ENCODE measurements at places on chromosomes 7 and 10.

- no peak for DNase-seq
Observed at GRCh38 chr10:18144928-18145327, 4.7 kb downstream of the CACNB2 start.

GRCh38 chr7:142463401-142463850, 205.6 kb upstream of the PRSS58 start:
- DNase-seq, result no peak

GRCh38 chr7:151132461-151133205, 34.9 kb downstream of the GBX1 start:
- DNase-seq, result no peak

DNA sequence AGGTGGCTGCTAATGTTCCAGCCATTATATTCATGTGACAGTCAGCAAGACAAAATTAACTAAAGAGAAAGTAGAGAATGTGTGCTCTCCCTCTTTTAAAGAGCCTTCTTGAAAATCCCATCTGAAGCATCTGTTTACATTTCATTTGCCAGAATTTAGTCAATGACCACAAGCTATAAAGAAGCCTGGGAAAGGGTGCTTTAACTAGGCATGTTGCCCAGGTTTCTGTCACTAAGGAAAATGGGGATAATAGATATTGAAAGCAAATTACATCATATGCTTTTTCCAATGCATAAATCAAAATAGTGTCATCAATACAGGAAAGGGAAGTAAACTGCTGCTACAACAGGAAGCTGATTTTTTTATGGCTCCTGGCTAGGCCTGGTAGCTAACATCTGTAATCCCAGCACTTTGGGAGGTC, 67.7 kb downstream of the ELAPOR2 start:
- DNase-seq, result no peak

GRCh38 chr7:22561321-22561811, 61.4 kb upstream of the STEAP1B start:
- DNase-seq, result no peak

GRCh38 chr7:112007185-112007584, 199.0 kb downstream of the DOCK4 start:
- no peak for DNase-seq

- no peak for DNase-seq
Observed at GRCh38 chr10:122995936-122996335, 12.7 kb downstream of the IKZF5 start.

DNA sequence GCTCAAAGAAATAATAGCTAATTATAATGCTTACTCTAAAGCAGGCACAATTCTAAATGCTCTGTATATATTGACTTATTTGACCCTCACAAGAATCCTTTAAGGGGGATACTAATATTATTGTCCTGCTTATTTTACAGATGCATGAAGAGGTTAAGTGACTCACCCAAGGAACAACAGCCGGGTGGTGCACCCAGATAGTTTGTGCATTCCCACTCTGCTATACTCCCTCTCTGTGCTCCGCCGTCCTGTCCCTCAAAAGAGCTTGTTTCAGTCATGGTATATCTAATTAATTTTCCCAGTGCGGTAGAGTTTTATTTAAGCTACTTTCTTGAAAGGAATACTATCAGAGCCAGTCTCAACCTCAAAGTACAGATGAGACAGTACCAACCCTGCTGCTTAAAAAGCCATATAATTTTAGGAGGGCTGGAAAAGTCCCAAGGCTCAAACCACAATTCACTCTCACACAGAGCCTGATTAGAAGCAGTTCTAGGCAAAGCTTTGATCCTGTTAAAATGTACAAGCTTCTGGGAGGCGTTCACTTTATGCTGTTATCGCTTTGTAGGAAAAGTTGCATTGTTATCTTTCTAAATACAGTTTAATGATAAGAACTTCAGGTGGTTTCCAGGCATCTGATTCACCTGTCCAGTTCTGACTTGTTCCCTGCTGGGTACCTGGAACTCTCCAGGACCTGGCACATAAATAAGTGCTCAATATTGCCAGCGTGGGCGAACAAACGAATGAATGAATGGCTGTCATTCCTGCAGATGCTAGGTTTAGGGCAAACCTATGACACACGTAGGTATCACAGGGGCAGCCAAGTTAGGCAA, 261.5 kb upstream of the KLF14 start:
- DNase-seq, result no peak

- DNase-seq, result no peak
Observed at GRCh38 chr10:118692872-118693271, 61.9 kb downstream of the CACUL1 start.

DNA sequence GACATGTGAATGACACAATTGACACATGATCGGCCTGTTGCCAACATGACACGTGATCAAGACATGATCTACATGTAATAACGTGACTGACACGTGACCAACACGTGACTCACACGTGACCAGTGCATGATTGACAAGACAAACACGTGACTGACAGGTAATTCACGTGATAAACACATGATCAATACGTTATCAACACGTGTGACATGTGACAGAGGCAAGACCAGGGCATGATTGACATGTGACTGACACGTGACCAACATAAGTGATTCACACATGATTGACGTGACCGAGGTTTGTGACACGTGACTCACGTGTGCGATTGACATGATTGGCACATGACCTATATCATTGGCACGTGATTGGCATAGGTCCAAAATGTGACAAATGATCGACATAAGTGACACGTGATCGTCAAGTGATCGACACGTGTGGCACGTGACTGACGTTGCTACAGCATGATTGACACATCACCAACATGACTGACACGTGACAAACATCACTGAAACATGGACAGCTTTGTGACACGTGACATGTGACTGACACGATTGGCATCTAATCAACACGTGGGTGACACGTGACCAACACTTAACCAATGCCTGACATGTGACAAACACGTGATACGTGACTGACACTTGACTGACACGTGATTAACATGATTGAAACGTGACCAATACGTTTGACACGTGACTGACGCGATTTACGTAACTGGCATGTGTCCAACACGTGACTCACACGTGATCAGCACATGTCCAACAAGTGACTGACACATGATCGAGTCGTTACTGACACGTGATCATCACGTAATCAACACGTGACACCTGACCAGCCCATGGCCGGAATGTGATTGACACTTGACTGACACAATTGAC, 23.0 kb downstream of the CRPPA start:
- no peak for DNase-seq

DNA sequence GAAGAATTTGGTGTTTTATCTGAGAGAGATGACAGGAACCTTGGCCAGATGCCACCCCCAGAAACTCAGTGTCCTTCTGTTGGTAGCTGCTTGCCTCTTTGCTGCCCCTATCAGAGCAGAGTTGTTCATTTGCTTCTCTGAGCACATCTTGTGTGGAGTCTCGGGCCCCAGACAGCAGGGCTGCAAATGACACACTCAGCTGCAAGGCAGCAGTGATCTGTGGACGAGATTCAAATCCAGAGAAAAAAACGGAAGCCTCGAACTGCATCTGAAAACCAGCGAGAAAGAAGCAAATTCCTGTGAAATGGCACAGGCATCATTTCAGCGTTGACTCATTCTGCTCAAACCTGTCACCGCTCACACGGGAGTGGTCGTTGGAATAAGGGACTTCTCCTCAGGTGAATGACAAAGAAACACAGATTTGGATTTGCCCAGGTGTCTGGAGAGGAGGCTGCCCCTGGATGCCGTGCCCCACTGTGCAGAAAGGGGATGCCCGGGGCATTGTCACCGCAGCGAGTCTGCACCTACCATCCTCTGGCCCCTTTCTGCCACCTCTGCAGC, 144.7 kb downstream of the PFKFB3 start:
- peak; percentile 66 for DNase-seq

DNA sequence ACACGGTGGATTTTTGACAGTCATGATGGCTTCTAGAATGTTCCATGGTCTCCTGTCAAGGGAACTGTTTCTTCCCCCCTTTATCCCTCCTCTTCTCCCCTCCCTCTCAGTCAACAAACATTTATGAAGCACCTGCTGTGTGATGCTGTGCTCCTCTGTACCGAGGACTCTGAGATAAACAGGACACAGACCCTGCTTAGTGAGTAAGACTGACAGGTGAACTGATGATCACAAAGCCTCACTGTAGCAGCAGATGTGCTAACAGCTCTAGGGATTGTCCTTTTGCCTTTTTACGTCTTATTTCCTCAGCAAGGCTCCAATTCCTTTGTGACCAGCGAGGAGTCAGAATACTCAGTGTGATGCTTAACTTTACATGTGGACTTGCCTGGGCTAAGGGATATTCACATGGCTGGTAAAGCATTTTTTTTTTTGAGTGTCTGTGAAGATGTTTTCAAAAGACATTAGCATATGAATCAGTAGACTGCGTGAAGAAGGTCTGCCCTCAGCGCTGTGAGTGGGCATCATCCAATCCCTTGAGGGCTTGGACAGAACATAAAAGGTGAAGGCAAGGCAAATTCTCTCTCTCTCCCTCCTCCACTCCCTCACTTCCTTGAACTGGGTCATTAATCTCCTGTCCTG, 170.1 kb downstream of the ADRA2A start:
- DNase-seq, result no peak

- DNase-seq, result no peak
Observed at GRCh38 chr10:80275756-80276155, 13.7 kb downstream of the MAT1A start.

- no peak for DNase-seq
Observed at GRCh38 chr7:5441840-5442503, 18.3 kb upstream of the TNRC18 start.
